ENCODE measurements at places on chromosomes 2 and 18. TPM values are rescaled to one million over a fixed set of nuclear protein-coding genes. Genes with fewer than 3 reads are reported as not detected.

DNA sequence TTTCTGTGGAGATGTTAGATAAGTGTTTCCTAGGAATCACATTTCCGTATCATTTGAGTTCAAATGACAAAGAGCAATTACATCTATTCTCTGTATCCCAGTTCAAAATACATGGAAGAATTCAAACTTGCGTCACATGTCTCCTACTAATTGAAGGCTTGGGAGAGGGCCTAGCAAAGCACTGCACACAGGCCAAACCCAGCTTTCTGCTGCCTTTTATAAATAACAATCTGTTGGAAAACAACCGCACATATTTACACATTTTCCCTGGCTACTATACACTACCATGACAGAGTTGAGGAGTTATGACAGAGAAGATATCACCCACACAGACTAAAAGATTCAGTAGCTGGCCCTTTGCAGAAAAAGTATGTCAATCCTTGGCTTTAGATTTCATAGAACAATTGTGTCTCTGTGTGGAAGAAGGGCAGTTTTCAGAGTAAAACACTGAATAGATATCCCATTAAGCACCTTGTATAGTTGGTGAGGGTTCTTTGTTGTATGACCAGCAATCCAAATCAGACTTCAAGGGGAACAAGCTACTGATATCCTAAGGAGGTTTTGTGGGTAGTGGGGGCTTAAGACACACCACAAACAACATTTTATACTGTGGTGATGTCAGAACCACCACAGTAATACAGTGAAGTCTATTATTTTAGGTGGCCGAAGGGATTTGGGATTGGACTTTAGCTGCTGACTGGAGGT lies 861.3 kb downstream of the CCDC85A start:
- no peak for DNase-seq
- no peaks in the 10 kb centered on the region for H3K27me3 ChIP-seq
- no peak overlapping the region for H3K4me3 ChIP-seq
- no peak overlapping the region for H3K27ac ChIP-seq

- H3K4me3 ChIP-seq: no peak overlapping the region
- H3K36me3 ChIP-seq: no peaks in the 10 kb centered on the region
- no peaks in the 10 kb centered on the region for H3K4me1 ChIP-seq
- no peak overlapping the region for H3K27ac ChIP-seq
- H3K27me3 ChIP-seq: no peaks in the 10 kb centered on the region
- DNase-seq: no peak
These were observed 64.1 kb downstream of the EIF2AK3 start for GRCh38 chr2:88563129-88563528.

DNA sequence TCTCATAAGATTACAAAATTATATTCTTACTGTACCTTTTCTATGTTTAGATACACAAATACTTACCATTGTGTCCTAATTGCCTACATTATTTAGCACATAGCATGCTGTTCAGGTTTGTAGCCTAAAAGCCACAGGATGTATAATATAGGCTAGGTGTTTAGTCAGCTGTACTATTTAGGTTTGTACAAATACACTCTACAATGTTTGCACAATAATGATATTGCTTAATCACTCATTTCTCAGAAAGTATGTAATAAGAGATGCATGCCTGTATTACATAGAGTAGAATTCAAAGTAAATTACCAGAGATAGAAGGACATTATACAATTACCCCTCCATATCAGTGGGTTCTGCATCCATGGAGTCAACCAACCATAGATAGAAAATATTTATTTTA lies 201.1 kb upstream of the COL3A1 start:
- H3K4me3 ChIP-seq: no peak overlapping the region
- no peaks in the 10 kb centered on the region for H3K27me3 ChIP-seq
- H3K4me1 ChIP-seq: no peaks in the 10 kb centered on the region
- DNase-seq: no peak

DNA sequence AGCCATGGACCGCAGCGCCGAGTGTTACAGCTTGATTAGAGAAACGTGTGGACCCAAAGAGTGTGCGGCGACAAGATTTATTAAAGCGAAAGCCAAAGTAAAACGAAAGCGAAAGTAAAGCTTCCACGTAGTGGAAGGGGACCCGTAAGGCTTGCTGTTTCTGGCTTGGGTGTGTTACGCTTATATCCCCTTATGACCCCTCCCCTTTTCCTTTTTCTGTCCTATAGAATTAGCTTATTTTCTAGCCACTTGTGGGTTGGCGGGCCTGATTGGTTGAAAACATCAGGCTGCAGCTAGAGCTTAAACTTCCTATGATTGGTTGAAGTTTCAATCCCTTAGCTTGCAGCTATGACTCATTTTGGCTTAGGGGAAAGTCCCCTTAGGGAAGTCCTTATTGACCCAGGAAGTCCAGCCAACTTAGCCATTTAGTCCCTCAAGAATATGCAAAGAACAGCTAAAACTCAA lies 969.7 kb downstream of the DCDC2C start:
- no peaks in the 10 kb centered on the region for H3K27me3 ChIP-seq
- no peak overlapping the region for H3K4me3 ChIP-seq
- no peak for DNase-seq

DNA sequence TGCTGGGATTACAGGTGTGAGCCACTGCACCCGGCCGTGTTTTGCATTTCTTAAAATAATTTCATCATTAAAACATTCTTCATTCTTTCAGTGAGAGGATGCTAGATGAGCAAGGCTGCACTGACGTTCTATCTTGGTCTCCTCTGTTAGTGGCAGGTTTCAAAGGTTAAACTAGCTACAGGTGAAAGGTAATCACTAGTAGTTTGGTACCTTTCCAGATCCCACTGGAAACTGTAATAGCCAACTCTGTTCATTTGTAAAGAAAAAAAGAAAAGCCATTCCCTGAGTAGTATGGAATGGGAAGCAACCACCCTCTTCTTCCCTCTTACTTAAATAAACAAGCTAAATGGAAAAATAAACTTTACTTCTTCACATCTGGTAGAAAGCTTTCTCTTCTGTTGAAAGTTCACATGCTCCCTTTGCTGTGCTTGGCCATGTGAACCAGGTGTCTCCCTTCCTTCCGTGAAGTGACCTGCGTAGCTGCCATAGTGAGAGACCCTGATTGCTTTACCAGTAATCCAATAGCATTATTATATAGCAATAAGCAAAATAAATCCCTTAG lies 94.0 kb downstream of the GREB1L start:
- H3K27me3 ChIP-seq: no peaks in the 10 kb centered on the region
- no peak overlapping the region for H3K4me3 ChIP-seq
- H3K27ac ChIP-seq: no peak overlapping the region
- no peaks in the 10 kb centered on the region for H3K4me1 ChIP-seq

Gene MAB21L4
- polyA plus RNA-seq: 13.1 TPM

Gene CFAP221
- 3.5 TPM for polyA plus RNA-seq

DNA sequence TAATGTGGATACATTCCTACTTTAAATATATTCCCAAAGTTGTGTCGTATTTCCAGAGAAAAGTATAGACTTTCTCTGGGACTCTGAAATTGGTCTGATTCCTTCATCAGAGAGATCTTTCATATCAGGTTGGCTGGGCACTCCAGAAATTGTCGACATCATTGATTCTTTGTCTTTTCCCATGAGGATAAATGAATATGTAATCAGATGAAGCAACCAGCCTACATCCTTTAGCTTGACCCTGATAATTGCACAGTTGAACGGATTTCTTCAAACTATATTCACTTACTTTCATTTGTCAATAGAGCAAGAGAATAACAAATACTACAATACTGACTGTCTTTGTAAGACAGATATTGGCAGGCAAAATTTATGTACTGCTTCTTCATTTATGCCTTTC lies 680.2 kb upstream of the LRRTM4 start:
- no peak overlapping the region for H3K4me3 ChIP-seq
- no peak overlapping the region for H3K27ac ChIP-seq
- no peaks in the 10 kb centered on the region for H3K27me3 ChIP-seq
- no peaks in the 10 kb centered on the region for H3K36me3 ChIP-seq
- no peak for DNase-seq
- H3K4me1 ChIP-seq: no peaks in the 10 kb centered on the region

GRCh38 chr18:12410081-12410481 lies 2.4 kb downstream of the PRELID3A start:
- H3K27me3 ChIP-seq: no peaks in the 10 kb centered on the region
- H3K27ac ChIP-seq: no peak overlapping the region
- no peak for DNase-seq

GRCh38 chr2:162058973-162059668 lies 14.9 kb downstream of the DPP4 start:
- H3K36me3 ChIP-seq: no peaks in the 10 kb centered on the region
- no peak for DNase-seq
- no peaks in the 10 kb centered on the region for H3K4me1 ChIP-seq
- no peaks in the 10 kb centered on the region for H3K27me3 ChIP-seq

DNA sequence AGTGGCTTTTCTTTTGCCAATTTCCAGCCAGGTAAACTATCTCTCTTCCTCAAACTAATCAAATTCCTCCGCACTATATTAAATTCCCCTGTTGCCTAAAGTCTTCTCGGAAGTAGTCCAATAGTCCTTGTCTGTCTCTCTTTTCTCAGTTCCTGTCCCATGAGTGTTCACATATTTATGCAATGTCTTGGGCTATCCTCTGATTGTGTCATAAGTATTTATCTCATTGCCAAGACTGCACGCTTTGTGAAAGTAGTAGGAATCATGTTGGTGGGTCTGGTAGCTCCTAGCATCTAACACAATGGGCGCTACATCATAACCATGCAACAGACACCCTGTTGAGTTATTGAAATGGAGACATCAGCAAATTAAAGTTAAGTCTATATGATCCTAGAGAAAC lies 59.9 kb upstream of the POU3F3 start:
- DNase-seq: no peak
- H3K4me3 ChIP-seq: no peak overlapping the region
- no peaks in the 10 kb centered on the region for H3K27me3 ChIP-seq

DNA sequence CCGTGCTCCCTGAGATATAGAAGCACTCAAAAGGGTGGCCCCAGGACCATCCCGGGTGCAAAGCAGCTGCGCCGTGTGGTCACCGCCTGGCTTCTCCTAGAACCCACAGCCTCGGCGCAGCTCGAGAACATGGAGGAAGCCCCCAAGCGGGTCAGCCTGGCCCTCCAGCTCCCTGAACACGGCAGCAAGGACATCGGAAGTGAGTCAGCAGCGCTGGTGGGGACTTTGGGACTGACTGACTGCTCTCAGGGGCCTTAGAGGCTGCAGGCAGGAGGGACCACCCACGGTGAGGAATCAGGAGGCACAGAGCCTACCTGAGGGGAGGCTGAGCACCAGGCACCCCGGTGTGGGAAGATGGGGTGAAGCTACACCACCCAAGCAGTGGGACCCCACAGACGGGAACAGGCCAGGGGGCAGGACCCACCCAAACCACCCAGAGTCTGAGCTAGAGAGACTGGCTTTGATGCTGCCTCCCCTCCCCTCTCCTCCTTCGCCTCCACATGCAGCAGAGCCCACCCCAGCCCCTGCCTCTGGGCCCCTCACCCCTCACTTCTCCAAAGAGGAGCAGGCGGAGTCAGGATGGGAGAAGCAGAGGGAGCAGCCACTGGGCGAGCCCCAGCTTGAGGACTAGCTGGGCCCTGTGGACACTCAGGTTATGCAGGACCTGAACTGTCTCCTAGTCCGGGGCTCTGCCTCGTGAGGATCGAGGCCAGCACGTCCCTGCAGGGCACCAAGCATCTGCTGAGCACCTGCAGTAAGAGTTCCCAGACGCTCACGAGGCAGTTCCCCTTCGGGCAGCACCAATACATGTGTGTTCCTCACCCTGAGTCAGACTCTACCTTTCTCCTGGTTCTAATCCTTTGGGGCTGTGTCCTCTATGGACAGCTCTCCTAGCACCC lies 28.7 kb downstream of the MTERF4 start:
- no peaks in the 10 kb centered on the region for H3K4me1 ChIP-seq
- H3K27ac ChIP-seq: no peak overlapping the region
- no peak overlapping the region for H3K4me3 ChIP-seq
- H3K36me3 ChIP-seq: no peaks in the 10 kb centered on the region

DNA sequence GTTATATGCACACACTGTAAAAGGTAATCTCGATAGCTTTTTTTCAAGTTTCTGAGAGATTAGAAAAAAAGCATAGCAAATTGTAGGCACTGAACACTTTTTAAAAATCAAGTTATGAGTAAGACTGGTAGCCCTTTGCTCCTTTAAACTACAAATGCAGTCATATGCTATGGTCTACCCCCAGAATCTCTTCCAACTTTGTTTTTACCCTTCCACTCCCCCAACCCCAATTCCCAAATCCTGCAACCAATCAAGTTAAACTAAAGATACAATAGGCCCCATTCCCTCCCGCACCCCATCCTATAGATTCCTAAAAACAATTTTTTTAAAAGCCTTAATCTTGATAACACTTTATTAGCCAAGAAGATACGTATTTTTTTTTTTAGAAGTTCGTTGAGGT lies 752 bp upstream of the BAZ2B start:
- no peaks in the 10 kb centered on the region for H3K27me3 ChIP-seq
- no peak for DNase-seq
- H3K36me3 ChIP-seq: no peaks in the 10 kb centered on the region
- H3K4me3 ChIP-seq: peak overlapping the region; percentile 64
- H3K27ac ChIP-seq: peak overlapping the region; percentile 99
- H3K4me1 ChIP-seq: peaks cover 20% of the 10 kb centered on the region

Gene CNRIP1
- polyA plus RNA-seq: 3.1 TPM

Gene SH3YL1
- polyA plus RNA-seq: 36.3 TPM

Gene TUBA3E
- polyA plus RNA-seq: 32.0 TPM

GRCh38 chr2:26179446-26179913 lies 6.6 kb downstream of the GAREM2 start:
- H3K36me3 ChIP-seq: no peaks in the 10 kb centered on the region
- H3K4me3 ChIP-seq: peak overlapping the region; percentile 52

DNA sequence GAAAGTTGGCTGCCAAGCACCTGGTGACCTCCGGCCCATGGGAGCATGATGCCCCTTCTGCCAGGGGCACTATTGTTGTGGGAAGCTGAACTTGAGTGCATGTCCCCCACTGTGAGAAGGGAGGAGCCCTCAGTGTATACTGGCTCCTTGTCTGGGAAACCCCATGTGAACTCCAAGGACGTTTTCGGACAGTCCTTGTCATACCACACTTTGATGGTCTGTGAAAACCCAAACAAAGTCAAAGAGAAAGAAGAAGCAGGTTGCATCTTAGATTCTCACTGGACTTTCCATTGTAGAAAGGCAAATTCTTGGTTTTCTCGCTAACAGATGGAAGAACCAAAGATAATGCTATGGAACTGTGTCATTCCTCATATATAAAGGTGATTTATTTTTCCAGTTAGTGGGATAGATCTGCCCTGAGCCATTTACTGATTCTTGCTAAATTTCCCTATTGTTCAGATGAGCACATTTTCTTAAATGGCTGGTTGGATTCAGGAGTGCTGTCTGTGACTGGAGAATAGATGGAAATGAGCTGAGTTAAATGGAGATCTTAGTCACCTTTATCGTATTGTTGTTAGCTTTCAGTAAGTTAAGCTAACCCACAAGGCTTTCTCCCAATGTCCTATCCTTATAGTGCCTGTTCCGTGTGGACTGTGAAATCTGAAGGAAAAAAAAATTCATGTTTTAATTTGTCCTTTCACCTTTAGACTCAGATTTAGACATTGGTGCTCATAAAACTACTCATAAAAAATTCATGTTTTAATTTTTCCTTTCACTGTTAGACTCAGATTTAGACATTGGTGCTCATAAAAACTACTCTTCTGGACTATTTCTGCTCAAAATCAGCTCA lies 166.6 kb downstream of the ACTR3 start:
- DNase-seq: no peak
- no peak overlapping the region for H3K4me3 ChIP-seq
- no peak overlapping the region for H3K27ac ChIP-seq
